ENCODE measurements at places on chromosomes 5 and 9.
A peak's percentile ranks its signal among the peaks of the same experiment; 100 is the strongest.

DNA sequence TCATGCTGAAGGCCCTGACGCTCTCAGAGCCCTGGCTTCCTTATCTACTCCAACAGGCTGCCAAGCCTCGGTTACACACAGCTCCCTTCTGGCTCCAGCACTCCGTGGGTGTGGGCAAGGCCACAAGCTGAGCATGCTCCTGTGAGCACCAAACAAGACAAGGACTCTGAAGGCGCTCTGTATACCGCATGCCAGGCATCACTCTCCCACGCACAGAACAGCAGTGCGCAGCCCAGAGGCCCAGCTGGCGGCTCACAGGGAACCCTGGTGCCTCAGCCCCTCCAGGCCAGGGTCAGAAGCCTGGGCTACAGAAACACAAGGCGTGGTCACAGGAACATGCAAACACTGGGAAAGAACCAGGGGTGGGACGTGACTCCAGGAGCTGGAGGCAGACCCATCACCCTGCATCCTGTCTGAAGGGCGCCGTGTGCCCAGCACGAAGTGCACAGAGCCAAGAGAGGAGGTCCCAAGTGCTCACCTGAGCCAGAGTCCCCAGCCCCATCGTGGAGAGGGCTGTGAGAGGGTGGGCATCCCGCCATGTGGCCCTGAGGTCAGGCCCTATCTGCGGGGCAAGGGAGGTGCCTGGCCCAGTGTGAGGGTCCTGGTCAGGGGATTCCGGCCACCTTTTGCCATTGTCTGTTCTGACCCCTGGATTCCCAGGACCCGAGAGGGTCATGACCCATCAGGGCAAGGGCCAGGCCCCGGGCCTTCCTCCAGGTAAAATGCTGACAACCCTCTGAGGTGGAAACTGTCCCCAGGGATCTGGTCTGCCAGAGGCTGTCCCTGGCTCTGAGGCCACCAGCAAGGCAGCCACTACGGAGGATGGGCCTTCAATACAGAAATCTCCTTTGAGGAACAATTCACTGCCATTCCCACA, 54.7 kb downstream of the COL23A1 start:
- DNase-seq = no peak

- no peak for DNase-seq
Observed at GRCh38 chr5:56464935-56465768, 232.0 kb upstream of the ANKRD55 start.

GRCh38 chr5:105978011-105978410, 1692.7 kb downstream of the EFNA5 start:
- no peak for DNase-seq

DNA sequence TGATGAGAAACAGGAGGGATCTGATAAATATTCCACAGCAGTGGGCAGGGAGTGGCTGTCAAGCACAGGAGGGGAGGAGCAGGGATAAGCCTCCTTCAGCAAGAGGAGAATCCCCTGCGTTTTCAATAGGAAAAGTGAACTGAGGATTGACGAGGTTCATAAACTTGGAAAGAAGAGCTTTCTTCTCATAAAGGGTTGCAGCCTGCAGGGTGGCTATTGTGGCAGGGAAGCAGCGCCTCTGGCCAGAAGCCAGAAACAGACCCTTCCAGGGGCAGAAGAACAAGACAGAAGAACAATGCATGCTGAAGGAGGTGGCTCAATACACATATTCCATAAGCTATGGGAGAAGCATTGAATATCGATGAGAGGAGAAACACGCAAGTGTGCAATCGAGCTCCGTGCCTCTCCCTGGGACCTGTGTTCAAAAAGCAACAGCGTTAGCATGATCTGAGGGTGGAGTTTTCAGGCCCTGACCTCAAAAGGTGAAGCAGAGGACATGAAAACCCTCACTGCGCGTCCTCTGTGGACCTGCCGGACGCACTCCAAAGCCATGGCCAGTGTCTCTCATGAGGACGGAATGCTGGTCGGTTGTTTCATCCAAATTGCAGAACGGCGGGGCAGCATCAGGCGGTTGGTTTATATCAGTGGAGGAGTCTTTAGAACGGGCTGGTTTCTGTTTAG, 67.6 kb downstream of the ANKRD33B start:
- DNase-seq = no peak

DNA sequence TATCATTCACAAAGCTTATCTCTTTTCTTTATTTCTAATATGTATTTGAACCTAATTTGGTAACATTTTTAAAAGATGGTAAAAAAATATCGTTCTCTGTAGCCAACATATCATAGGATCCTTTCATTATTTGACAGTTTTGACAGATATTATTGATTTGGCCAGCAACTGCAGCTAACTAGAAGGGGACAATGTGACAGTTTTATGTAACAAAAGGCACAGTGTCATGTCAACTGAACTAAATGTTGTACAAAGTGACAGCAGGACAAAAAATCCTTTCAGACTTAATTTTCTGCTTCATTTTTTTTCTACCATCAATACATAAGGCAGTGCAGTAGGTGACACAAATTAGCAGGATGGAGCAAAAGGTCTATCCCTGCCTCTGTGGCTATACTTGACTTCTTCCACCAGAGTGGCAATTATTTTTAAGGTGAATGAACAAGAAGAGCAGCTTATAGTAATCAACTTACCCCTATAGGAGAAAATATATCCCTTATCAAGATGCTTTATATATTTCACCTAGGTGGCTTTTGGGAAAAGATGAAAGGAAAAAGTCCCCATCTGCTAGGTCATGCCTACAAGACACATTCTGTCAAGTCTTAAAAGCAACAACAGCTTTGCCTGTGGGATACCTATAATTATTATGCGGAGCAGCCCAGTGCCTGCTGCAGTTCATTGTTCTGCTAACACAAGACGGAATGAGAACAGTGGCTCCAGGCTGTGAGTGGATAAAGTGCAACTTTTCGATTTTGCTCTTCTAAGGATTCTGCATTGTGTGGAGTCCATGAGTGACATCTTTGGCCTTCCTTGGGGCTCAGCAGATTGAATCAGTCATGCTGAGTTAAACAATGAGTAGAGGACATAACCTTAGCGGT, 694.9 kb downstream of the ISL1 start:
- peak; percentile 70 for DNase-seq

DNA sequence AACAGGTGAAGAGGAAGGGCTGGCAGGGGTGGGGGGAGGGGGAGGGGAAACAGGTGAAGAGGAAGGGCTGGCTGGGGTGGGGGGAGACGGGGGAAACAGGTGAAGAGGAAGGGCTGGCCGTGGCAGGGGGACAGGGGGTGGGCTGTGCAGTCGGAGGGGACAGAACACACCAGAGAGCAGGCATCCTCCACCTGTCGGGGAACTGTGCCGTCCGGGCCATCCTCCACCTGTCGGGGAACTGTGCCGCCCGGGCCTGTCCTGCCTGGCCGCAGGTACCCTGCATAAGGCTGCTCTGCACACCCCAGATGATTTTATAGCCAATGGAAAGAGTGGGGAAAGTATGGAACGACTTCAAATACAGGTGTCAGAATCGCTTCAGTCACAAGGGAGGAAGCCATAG, 32.5 kb upstream of the PPP1R26 start:
- no peak for DNase-seq

- no peak for DNase-seq
Observed at GRCh38 chr5:92637960-92638359, 943.1 kb downstream of the NR2F1-AS1 start.

DNA sequence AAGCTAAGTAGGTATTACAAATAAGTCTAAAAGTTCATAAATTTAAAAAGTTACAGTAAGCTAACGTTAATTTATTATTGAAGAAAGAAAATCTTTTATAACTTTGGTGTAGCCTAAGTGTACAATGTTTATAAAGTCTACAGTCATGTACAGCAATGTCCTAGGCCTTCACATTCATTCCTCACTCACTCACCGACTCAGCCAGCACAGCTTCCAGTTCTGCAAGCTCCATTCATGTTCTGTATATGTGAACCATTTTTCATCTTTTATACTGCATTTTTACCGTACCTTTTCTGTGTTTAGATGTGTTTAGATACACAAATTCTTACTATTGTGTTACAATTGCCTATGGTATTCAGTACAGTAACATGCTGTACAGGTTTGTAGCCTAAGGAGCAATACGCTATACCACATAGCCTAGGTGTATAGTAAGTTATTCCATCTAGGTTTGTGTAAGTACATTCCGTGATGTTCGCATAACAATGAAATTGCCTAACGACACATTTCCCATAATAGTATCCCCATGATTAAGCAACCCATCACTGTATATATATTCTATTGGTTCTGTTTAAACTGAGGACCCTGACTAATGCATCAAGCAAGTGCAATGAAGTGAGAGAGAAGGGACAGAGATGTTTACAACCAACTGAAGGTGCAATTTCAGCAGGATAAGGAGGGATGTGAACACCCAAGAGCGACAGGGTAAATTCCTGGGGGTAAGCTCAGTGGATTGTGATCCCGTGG, 88.9 kb upstream of the TRIO start:
- no peak for DNase-seq

GRCh38 chr5:87132696-87133095, 135.0 kb upstream of the RASA1 start:
- DNase-seq = no peak

GRCh38 chr5:177368869-177369644, 11.3 kb downstream of the RGS14 start:
- no peak for DNase-seq

DNA sequence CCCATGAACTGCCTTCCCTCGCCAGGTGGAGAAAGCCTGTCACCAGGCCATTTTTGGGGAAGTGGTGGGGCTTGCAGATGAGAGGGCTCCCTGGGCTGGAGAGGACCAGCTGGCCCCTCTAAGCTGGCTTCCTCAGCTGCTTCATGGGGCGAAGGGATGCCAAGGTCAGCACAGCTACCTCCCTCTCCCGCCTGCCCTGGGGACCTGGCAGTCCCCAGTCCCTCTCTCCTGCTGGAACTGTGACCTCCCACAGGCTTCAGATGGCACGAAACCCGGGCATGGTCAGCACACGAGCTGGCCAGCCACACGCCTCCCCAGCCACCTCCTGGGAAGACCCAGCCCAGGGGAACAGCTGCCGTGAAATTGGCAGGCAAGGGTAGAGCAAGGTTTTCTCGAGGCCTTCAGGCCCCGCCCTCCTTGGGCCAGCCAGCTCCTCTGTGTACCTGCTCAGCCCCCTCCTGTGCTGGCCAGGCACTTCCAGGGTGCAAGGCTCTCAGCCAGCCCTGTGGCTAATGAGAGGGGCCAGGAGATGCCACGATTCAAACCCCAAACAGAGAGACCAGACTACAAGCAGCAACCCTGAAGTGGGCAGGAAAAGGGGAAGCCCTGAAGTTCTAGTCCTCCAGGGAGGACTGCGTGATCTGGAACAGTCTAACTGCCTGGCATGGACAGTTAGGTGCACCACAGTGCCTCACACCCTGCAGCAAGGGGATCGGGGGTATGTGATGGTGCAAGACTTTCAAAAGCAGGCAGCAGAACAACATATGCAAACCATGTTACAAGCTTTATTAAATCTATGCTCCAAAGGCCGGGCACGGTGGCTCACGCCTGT, 12.9 kb downstream of the PLPP7 start:
- DNase-seq = no peak

DNA sequence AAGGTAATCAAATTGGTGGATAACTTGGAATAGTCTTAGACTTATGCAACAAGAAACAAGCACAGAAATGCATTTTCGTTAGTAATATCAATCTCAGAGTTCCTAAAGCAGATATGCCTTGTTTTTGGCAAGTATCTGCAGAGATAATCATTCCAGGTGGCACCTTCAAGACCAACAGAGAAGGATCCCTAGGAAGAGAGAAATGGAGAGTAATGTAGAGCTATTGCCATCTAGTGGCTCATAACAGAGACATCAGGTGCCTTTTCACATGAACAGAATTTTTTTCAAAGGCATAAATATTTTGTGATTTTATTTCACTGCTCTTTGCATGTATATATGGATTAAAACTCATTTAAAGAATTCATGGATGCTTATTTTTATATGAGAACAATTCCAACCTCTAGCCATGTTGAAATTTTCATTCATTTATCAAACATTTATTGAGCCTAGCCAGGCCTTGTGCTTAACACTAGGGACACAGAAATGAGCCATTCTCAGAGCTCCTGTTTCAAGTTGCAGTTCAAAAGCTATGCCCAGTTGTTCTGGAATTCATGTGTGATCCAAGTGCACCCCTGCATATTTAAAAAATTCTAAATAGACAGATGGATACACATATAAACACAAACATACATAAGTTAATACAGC, 117.5 kb upstream of the OR13F1 start:
- no peak for DNase-seq

DNA sequence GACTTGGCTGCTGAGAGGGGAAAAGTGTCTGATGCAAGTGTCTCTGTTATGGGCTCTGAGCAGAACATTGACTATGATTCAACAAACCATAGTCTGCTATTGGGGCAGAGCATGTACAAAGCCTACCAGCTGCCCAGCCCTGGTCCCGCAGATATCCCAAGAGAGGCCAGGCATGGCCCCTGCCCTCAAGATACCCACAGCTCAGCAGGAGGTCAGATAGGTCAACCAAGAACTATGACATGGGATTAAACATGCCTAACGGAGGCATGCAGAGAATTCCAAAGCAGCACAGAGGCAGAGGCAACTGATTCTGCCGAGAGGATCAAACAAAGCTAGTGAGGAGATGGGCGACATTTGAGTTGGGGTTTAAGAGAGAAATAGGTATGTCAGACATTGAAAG, 39.9 kb upstream of the CPLX2 start:
- peak; percentile 38 for DNase-seq

DNA sequence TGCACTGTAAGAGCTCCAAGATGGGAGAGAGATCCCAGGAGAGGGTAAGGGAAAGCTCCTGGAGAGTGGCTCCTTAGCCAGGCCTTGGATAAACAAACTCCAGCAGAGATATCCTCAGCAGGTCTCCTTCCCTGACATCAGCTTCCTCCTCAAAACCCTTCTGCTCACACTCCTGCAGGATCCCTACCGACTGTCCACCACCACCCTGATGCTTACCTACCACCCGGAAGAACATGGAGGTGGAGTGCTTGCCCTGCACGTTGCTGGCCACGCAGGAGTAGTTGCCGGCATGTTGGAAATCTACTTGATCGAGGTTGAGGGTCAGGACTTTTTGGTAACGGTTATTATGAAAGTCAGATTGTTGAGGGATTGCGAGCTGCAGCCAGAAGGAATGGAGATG, 9.3 kb downstream of the CSF1R start:
- no peak for DNase-seq

DNA sequence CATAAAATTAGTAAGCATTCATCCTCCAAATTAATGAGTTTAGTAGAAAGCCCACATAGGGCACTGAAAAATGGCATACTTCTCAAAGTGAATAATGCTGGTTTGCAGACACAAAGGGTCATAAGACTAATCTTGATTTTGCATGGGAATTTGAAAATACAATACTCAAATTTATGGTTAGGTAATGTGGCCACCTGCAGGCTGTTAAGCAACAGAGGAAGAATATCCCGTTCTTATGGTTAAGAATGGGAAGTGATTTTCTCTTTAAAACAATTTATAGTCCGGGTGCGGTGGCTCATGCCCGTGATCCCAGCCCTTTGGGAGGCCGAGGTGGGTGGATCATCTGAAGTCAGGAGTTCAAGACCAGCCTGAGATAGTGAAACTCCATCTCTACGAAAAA, 9.4 kb upstream of the PLCXD3 start:
- no peak for DNase-seq

GRCh38 chr9:95595721-95596295, 79.0 kb upstream of the PTCH1 start:
- DNase-seq = no peak

All from ELF-1 (cell line).